ENCODE measurements at places on chromosomes 7 and 10.

GRCh38 chr10:12350167-12350872 lies 973 bp downstream of the CAMK1D start:
- DNase-seq, result peak; percentile 36
- H3K4me1 ChIP-seq, result peaks cover 40% of the 10 kb centered on the region
- peaks cover 10% of the 10 kb centered on the region for H3K36me3 ChIP-seq
- H3K27ac ChIP-seq, result peak overlapping the region; percentile 98

DNA sequence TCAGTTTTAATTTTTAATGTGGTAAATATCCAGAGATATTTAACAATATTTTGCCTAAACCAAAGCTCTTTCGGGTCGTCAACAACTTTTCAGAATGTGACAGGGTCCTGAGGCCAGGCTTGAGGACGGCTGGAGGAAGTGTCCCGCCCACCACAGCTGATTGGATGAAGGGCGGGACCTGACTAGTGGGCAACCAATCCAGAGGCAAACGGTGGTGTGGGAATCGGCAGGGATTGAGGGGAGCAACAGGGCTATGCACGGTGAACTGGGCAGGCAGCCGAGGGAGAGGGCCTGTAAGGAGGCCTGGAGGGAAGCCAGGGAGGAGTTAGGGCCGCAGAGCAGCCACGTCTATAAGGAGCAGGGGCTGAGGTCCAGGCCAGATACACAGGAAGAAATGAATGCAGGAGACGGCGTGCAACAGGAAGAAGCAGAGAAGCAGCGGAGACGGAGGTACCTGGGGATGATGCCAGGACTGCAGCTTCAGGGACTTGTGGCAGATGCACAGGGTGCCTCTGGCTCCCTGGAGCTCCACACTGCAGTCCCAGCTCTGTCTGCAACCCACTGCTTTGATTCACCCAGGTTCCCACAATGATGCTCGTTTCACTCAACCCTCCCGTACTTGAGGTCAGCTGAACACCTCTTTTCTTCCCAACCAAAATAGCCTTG lies 46.1 kb upstream of the ZMIZ1 start:
- H3K4me3 ChIP-seq, result peak overlapping the region; percentile 80
- no peak for DNase-seq
- H3K36me3 ChIP-seq, result peaks cover 5% of the 10 kb centered on the region
- peaks cover 6% of the 10 kb centered on the region for H3K27me3 ChIP-seq
- no peak overlapping the region for H3K27ac ChIP-seq
- H3K4me1 ChIP-seq, result peaks cover 23% of the 10 kb centered on the region

DNA sequence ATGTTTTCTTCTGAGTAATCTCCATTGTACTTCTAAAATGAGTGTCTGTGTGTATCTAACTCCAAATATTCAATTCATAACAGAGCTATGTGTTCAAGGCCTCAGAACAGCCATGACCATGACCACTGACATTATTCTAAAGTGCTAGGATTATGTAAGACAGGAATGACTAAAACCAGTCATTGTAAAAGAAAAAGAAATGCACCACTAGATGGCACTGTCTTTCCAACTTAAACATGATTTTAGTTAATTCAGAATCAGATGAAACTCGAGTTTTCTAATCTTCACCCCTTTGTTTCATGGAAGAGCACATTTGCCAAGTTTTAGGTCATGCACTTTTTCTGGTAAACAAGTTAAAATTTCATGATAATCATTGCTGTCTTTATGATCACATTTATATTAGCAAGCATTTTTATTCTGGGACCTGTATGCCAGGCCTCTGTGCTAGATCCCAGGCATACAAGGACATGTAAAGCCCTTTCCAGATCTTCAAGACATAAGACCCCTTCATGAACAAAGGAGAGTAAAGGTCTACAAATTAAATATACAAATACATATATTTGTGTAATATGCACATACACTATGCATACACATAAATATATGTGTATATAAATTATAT lies 26.1 kb upstream of the RSU1 start:
- no peak for DNase-seq
- H3K4me1 ChIP-seq, result no peaks in the 10 kb centered on the region
- no peaks in the 10 kb centered on the region for H3K36me3 ChIP-seq
- no peak overlapping the region for H3K4me3 ChIP-seq
- H3K27ac ChIP-seq, result peak overlapping the region; percentile 85

GRCh38 chr10:124997306-124997705 lies 55.4 kb downstream of the ZRANB1 start:
- peaks cover 3% of the 10 kb centered on the region for H3K4me1 ChIP-seq
- DNase-seq, result no peak
- H3K27ac ChIP-seq, result no peak overlapping the region

DNA sequence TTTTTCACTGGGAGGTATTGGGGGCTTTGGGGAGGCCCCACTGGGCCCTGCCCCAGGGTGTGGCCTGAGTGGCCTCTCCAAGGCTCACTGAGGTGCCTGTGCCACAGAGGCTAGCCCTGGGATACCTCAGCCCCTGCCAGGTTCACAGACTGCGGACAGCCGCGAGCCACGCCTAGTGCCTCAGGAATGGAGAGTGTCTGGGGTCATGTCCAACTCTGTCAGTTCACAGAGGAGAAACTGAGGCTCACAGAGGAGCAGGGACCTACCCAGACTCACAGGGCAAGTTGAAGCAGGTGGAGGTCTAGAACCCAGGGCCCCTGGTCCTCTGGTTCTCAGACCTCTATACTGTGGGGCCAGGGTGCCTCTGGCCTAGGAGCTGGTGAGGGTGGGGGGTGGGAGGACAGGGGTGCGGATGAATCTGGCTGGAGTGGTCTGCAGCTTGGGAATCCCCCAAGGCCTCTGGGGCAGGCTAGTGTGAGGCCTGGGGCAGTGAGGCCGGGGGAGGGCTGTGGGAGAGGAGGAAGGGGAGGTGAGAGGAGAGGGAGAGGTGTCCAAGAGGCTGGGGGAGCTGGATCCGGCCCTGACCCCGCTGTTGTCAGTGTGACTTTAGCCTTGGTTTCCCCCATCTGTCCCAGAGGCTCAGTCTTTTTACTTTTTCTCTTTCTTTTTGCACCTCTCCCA lies 20.0 kb downstream of the NEURL1 start:
- H3K27me3 ChIP-seq, result peaks cover 13% of the 10 kb centered on the region
- peaks cover 2% of the 10 kb centered on the region for H3K36me3 ChIP-seq
- H3K4me1 ChIP-seq, result peaks cover 8% of the 10 kb centered on the region
- no peak overlapping the region for H3K4me3 ChIP-seq

DNA sequence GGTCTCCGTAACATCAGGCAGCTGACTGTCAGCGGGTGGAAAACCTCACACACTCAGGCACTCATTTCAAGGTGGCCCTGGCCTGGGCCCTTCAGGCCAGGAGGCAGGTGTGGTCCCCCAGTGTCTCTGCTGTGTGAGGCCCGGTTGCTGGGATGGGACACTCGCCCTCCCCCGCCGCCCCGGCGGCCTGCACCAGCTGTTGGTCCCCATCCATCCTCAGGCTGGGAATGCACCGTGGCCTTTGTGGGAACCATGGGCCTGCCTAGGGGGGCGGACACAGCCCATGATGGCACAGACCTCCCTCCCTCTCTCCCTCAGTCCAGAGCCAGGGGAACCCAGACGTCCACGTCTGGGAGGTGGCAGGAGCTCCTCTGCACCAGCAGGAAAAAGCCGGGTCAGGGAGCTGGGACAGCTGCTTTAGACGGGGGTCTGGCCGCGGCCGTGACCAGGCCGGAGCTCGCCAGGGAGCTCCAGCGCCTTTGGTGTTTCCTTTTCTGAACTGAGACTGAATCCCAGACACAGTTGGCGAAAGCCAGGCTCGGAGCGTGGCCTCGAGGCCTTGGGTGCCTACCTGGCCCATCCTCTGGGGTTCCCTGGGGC lies 15.7 kb downstream of the ADGRA1 start:
- H3K4me1 ChIP-seq, result peaks cover 4% of the 10 kb centered on the region
- peaks cover 13% of the 10 kb centered on the region for H3K27me3 ChIP-seq
- DNase-seq, result no peak

- H3K27ac ChIP-seq, result no peak overlapping the region
- peaks cover 3% of the 10 kb centered on the region for H3K36me3 ChIP-seq
- peaks cover 24% of the 10 kb centered on the region for H3K4me1 ChIP-seq
- H3K4me3 ChIP-seq, result no peak overlapping the region
Measured at GRCh38 chr10:45451407-45451806, 77.4 kb downstream of the ALOX5 start.

GRCh38 chr10:16717622-16718395 lies 99.4 kb downstream of the RSU1 start:
- H3K36me3 ChIP-seq, result peaks cover 14% of the 10 kb centered on the region
- no peak overlapping the region for H3K27ac ChIP-seq

DNA sequence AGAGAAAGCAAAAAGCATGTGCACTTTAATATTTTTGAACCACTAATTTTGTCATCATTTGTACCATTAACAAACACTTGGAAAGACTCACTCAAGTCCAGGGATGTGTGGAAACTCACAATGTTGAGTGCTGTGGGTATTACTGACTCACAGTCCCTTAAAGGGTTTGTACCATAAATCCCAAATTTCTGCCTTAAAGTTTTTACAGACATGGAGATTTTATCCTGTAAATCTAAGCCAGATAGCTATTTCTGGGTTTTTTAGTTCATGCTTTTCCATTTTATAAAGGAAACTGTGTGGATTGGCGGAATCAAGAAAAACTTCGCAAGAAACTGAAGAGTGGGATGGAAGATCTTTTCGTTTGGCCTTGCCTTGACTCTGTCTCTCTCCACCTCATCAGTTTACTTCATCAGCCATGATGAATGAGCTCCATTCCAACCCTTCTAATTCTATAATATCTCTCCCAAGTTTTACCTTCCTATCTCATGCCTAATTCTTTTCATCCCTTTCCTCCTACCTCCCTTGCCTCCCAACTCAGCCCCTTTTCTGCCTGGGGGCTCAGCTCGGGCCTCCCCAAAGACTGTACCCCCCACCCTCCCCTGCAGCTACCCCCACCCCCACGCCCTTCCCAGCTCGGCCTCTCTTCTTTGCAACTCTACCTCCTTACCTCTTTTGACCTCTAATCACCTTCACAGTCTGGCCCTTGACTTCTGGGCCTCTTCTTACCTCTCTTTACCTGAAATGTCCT lies 218.5 kb upstream of the MKLN1 start:
- peaks cover 53% of the 10 kb centered on the region for H3K4me1 ChIP-seq
- peaks cover 19% of the 10 kb centered on the region for H3K36me3 ChIP-seq
- no peak for DNase-seq

- no peaks in the 10 kb centered on the region for H3K4me1 ChIP-seq
- no peak overlapping the region for H3K4me3 ChIP-seq
- no peaks in the 10 kb centered on the region for H3K36me3 ChIP-seq
- no peak for DNase-seq
Measured at GRCh38 chr7:13489386-13489785, 500.1 kb downstream of the ETV1 start.

DNA sequence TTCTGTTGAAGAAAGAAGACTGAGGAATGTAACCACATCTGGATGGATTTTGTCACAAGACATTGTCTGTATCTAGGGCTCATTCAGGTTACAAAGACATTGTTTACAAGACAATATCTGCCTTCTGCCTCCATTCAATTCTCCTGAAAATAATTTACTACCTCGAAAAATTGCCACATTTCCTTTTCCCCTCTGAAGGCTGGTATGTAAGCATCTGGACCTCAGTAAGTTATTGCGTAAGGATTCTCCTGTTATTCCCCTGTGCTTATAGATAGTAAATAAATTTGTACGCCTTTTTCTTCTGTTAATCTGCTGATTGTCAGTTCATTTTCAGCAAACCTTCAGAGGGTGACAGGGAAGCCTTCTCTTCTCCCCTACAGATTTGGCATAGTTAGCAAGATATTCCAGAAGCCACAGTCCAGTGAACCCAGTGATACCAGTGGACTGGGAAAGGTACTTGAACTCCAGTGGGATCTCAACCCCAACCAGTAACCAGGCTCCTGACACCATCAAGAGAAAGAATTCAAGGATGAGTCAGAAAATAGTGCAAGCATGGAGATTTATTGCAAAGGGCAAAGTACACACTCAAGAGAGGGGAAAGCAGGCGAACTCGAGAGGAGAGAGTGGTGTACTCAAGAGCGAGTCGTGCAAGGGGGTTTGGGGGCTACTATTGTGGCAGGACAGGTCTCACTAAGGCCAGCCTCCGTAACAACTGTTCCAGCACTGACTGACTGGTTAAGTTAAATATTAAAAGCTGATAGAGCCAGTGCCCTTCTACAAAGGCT lies 706.9 kb upstream of the GHITM start:
- H3K27me3 ChIP-seq, result no peaks in the 10 kb centered on the region
- no peak overlapping the region for H3K27ac ChIP-seq
- no peak overlapping the region for H3K4me3 ChIP-seq
- no peak for DNase-seq
- no peaks in the 10 kb centered on the region for H3K36me3 ChIP-seq

DNA sequence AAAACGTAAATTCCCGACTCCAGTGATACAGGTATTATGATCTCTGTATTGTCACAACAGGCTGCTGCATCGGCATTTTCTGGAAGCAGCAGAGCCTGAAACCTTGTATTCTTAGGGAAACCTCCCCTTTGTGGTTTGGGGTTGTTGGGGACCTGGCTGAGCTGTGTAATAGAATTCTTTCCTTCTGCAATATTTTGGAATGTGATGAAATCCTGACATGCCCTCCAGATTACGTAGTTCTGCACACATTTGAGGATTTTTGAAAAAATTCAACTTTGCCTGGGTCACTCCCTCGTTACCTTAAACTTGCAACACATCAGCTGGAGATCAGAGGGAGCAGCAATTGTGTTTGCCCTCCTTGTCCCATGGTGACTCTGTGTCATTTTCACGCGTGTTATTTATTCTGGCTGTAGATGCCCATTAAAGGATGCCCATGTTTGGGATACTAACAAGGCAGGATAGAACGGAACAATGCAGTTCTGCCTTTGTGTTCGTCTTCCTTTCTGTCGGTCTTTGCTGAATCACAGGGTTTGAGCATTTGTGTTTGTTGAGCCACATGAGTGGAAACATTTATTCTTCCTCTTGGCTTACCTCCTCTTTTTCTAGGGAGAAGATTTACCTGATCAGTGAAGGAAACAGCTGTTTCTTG lies 181.7 kb downstream of the TCF7L2 start:
- DNase-seq, result no peak
- peaks cover 55% of the 10 kb centered on the region for H3K27me3 ChIP-seq
- H3K27ac ChIP-seq, result no peak overlapping the region
- H3K4me3 ChIP-seq, result no peak overlapping the region
- peaks cover 5% of the 10 kb centered on the region for H3K4me1 ChIP-seq

DNA sequence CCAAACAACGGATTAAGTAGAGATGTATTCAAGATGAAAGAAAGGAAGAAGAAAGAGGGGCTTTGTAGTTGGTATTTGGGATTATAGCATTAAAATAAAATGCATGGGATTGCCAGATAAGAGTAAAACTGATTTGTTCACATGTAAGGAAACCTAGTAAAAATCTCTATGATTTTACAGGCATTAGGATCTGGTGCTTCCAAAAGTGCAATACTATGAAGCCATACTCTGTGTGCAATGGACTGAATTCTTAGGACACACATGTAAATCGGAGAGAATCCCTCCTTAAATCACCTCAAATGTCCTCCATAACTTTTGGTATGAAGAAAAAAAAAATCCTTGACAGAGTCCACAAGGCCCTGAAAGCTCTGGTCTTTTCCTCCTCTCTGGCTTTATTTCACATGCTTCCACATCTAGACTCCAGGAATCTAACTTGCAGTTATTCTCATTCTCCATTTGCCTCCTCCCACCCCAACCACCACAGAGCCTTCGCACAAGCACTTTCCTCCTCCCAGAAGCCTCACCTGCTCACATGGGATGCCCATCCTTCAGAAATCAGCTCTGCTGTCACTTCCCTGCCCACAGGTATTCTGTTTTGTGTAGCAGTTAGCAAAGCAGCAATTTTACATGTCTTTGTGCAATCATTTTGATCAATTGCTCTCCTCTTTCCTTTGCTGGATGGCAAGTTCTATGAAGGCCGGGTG lies 378.3 kb downstream of the KCNMA1 start:
- H3K36me3 ChIP-seq, result no peaks in the 10 kb centered on the region
- H3K27ac ChIP-seq, result no peak overlapping the region
- no peaks in the 10 kb centered on the region for H3K27me3 ChIP-seq
- H3K4me1 ChIP-seq, result no peaks in the 10 kb centered on the region
- no peak for DNase-seq
- no peak overlapping the region for H3K4me3 ChIP-seq

- H3K27me3 ChIP-seq, result peaks cover under 1% of the 10 kb centered on the region
- no peak overlapping the region for H3K27ac ChIP-seq
- peaks cover 2% of the 10 kb centered on the region for H3K36me3 ChIP-seq
- H3K4me1 ChIP-seq, result peaks cover 12% of the 10 kb centered on the region
Measured at GRCh38 chr7:95334447-95334846, 10.1 kb upstream of the PON1 start.
